ENCODE measurements at places on chromosomes 5 and 9.

- DNase-seq: peak; percentile 20
Measured at GRCh38 chr5:119022017-119022745, 33.8 kb upstream of the DTWD2 start.

- DNase-seq: no peak
Measured at GRCh38 chr9:91163773-91164471, 197.8 kb downstream of the AUH start.

GRCh38 chr5:135135530-135136226 is 101.7 kb upstream of the PITX1 start:
- DNase-seq: no peak

DNA sequence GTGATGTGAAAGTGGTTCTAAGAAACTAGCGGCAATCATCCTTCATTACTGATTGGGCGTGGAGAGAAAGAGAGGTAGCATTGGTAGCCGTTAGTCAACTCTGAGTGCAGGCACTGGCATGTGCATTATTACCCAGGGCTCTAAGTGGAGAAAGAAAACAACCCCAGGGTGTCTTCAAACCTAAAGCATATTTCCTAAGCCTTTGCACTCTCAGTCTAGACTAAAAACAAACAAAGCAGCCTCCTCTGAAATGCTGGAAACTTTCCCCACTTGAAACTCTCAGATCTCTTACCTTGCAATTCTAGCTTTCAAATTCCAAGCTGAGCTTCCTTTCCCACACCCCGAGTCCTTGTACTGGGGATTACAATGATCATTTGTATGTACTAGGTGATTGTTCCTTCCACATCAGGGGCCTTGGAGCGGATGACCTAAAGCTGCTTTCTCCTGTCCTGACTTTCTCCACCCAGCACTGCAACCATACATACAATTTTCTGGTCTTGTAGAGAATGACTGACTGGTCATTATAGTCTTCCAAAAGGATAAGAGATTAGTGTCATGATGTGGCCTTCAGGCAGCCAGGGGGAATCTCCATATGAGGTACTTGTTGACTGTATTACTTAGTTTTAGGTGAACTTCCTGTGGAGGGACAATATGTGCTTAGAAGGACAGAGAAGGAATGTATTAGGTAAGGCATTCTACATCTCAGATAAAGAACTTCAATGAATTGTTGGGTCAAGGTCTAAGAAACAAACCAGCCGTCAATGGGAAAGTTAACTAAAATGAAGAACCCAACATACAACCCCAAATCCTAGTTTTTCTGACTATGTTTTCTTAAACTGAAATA is 98.3 kb upstream of the CDKN2B start:
- no peak for DNase-seq

GRCh38 chr9:2469681-2470221 is 151.8 kb upstream of the VLDLR start:
- DNase-seq: no peak

DNA sequence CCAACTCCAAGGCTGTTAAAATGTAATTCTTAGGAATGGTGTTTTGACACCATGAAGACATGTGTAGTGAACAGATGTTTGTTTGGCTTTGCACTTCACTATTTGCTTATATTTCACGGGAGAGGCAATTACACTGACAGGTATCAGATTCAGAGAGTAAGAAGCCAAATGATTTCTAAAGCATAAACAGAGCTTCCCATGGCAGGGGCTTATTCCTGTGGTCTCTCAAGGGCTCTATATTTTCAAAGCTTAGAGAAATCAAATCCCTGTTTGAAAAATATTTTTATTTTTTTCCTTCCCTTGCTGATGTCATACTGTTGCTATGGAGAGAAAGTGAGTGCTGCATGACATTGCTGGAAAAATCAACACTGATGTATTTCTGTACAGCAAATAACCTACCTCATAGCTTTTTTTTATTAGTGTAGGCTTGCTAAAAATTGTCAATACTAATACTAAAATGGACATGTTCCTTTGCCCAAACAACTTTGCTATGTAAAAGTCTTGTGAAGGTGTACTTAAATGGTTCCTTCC is 161.4 kb downstream of the GIN1 start:
- peak; percentile 75 for DNase-seq

DNA sequence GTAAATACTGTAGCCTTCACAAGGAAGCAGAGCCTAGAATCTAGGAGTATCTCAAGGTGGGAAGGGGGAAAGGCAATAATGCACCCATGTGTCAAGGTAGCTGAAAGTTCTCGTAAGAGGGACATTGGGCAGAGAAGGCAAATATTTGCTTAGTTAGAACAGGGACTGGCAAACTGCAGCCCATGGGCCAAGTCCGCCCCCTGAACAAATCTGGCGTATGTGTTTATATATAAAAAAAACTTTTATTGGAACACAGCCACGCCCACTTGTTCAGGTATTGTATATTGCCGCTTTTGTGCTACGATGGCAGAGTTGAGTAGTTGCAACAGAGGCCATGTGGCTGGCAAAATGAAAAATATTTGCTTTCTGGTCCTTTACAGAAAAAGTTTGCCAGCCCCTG is 16.1 kb downstream of the KCNN2 start:
- DNase-seq: no peak

- DNase-seq: peak; percentile 57
Measured at GRCh38 chr5:32274548-32275395, 38.0 kb downstream of the MTMR12 start.
